Activated CD8-positive, alpha-beta memory T cell treated with anti-CD3 and anti-CD28 coated beads, Interleukin-2, amount 10 ng/mL, durations not matched to agents 7 days and 5 days (primary cell): ENCODE measurements at places on chromosomes 1 and 21. TPM values are rescaled to one million over a fixed set of nuclear protein-coding genes. Genes with fewer than 3 reads are reported as not detected.
A peak's percentile ranks its signal among the peaks of the same experiment; 100 is the strongest.

DNA sequence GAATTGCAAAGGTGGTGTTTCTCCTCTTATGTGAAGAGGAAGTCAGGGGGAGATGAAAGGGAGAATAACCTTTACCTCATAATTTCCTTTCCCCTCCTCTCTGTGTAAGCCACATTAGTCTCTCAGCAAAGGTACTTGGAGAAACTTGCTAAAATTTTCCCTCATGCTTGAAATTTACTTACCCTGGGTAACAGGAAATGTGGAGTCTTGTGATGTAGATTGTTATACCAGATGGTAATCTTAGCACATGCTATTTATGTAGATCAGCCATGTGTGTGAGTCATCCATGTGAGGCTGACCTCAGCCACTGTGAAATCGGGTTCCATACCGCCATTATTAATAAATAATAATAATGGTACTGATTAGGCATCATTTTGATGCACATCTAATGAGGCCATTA is 128.4 kb downstream of the TGFB2 start:
- H3K27me3 ChIP-seq = peaks cover 9% of the 10 kb centered on the region
- no peak overlapping the region for H3K27ac ChIP-seq
- no peaks in the 10 kb centered on the region for H3K36me3 ChIP-seq
- no peak for DNase-seq
- H3K4me3 ChIP-seq = no peak overlapping the region

SH2D2A gene
- 157 TPM for total RNA-seq

DNA sequence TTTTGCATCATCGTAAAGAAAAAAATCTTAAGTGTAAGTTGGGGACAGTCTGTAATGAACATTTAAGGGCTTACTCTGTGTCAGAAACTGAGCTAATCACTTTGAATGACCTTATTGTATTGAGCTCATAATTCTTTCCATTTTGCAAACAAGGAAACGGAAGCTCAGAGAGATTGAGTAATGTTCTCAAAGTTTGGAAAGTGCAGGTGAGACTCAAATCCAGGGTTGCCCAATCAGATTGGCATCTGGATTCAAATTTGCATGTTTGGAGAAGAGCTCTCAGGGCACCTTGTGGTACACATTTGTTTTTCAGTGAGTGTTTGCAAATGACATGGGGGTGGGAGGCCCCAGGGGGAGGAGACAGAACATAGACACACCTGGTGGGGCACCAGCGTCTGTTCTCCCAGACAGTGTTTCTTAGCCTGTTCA is 8.0 kb downstream of the ALPL start:
- H3K27me3 ChIP-seq = peaks cover 13% of the 10 kb centered on the region
- no peaks in the 10 kb centered on the region for H3K36me3 ChIP-seq
- DNase-seq = no peak
- H3K4me1 ChIP-seq = peaks cover 3% of the 10 kb centered on the region

DNA sequence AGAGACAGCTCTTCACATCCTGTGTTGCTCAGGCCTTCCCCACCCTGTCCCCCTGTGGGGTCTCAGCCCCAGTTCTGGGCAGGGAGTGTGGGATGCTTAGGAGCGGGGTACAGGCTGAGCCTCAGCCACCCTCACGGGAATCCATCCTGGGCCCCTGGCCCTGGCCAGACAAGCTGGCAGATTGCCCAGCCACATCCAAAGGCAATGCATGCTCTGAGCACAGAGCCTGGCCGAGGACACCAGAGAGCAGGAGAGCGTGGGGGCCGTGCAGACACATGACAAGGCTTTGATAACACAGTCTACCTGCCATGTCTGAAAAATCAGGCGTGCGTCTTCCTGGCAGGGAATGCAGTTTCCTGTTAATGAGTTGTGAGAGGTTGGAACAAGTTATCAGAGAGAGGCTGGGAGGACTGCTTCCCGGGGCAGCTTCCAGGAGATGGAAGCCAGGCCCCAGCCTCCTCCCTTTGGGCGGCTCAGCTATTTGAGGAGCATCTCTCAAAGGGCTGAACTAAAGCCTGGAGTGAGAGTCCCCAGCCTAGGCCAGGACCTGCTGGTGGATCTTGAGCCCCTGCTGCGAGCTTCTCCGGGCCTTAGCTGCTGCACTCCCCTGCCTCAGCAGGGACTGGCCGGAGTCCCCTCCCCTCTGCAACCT is 72.2 kb upstream of the SELENON start:
- DNase-seq = no peak
- H3K36me3 ChIP-seq = peaks cover 1% of the 10 kb centered on the region
- peaks cover 91% of the 10 kb centered on the region for H3K27me3 ChIP-seq
- H3K4me3 ChIP-seq = no peak overlapping the region
- peaks cover 20% of the 10 kb centered on the region for H3K4me1 ChIP-seq

DNA sequence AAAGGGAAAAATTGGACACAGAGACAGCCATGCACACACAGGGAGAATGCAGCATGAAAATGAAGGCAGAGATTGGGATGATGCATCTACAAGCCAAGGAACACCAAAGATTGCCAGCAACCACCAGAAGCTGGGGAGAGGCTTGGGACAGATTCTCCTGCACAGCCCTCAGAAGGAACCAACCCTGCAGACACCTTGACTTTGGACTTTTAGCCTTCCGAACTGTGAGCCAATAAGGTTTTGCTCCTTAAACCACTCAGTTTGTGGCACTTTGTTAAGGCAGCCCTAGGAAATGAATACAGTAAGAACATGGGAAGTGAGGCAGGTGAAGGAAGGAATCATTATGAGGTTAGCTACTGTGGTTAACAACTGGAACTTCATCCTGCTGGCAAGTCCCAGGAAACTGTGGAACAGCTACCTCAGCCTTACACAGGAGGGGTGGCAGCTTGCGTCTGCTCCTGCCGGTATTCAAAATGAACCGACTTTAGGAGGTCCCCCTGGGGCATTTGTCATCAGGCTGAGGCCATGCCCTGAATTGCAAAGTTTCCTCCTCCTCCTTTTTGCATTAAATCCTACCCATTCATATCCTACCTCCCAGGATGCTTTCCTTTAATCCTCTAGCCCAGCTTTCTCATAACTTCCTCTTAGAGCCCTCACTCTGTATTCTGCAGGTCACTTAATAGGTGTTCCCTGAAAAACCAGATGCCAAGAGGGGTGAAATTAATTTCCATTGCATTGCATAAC is 15.4 kb downstream of the CD247 start:
- H3K27me3 ChIP-seq = no peaks in the 10 kb centered on the region
- H3K36me3 ChIP-seq = peaks cover 52% of the 10 kb centered on the region
- peak overlapping the region; percentile 83 for H3K27ac ChIP-seq

DNA sequence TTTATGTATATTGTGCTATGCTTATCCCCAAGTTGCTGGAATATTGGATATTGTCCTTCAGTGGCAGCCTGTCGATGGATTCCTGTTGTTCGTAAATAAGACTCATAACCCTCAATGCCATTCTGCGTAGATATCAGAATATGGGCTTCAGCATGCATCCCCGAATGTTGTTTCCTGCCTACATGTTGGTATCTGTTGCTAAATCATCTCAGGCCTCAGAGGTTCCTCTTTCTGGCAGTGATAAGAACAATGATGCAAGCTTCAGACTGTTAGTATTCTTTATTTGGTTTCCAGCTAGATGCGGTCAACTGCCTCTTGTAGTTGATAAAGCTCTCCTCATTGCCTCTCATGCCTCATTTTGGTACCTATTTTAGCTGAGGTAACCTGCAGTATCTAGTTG is 2082.6 kb downstream of the MRPL39 start:
- no peaks in the 10 kb centered on the region for H3K27me3 ChIP-seq
- H3K4me1 ChIP-seq = no peaks in the 10 kb centered on the region
- no peaks in the 10 kb centered on the region for H3K36me3 ChIP-seq

DNA sequence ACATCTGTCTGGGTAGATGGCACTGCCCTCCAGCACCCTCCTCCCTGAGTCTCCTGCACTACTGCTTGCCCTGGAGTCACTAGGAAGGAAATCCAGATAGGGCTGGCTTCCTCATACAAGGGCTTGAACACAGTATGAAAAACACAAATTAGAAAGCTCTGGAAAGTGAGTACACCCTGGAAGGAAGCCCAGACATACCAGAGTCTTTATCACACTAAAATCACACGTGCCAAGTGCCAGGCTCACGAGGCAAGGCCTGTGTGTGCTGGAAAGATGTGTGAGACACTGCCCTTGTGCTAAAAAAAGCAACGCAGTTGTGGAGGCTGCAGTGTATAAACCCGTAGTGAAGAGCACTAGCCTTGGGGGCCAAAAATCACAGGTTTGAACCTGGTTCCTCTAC is 28.3 kb upstream of the S100A7 start:
- no peak overlapping the region for H3K4me3 ChIP-seq
- H3K4me1 ChIP-seq = no peaks in the 10 kb centered on the region
- no peak for DNase-seq
- no peak overlapping the region for H3K27ac ChIP-seq
- no peaks in the 10 kb centered on the region for H3K36me3 ChIP-seq

KCND3 gene
- total RNA-seq = not detected

GRCh38 chr1:153946622-153947241 is at the start of gene DENND4B:
Gene DENND4B, minus strand, starts transcription at chr1:153946718. Its CDS starts 2,344 bp downstream, at chr1:153944374.
- peak within 1 kb of the TSS; percentile 98 for H3K27ac ChIP-seq
- peaks cover 27% of the 10 kb centered on the region for H3K4me1 ChIP-seq
- peaks cover 35% of the 10 kb centered on the region for H3K36me3 ChIP-seq
- DNase-seq = peak; percentile 83

DNA sequence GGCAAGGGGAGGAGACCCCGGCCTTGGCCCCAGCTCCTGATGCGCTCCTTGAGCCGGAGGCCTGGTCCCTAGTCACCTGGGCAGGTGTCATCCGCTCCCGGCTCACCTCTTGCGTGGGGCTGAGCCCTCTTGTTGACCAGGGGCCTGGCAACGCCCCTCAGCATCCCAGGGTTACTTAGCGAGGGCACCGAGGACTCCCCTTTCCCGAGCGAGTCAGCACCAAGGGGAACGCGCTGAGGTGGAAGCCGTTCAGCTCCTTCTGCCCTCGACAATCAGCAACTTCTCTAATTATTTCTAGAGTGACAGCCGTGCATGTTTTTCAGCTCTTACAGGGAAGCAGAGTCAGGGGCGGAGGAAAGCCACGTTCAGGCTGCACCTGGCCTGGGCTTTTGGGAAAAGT is 522 bp downstream of the SLC45A1 start:
- H3K27ac ChIP-seq = no peak overlapping the region
- no peak for DNase-seq
- H3K27me3 ChIP-seq = peaks cover 47% of the 10 kb centered on the region
- no peaks in the 10 kb centered on the region for H3K36me3 ChIP-seq
- H3K4me1 ChIP-seq = peaks cover 13% of the 10 kb centered on the region

MAP10 gene
- total RNA-seq = 2.5 TPM

- H3K27me3 ChIP-seq = no peaks in the 10 kb centered on the region
- H3K27ac ChIP-seq = no peak overlapping the region
- no peaks in the 10 kb centered on the region for H3K36me3 ChIP-seq
Observed at GRCh38 chr1:234906654-234907053, 222.0 kb downstream of the TOMM20 start.

FAM43B gene
- total RNA-seq = not detected

GRCh38 chr1:227844320-227845146 is 29.1 kb downstream of the PRSS38 start:
- H3K36me3 ChIP-seq = no peaks in the 10 kb centered on the region
- H3K27me3 ChIP-seq = peaks cover 6% of the 10 kb centered on the region
- no peak for DNase-seq
- H3K4me3 ChIP-seq = no peak overlapping the region
- peak overlapping the region; percentile 54 for H3K27ac ChIP-seq

DNA sequence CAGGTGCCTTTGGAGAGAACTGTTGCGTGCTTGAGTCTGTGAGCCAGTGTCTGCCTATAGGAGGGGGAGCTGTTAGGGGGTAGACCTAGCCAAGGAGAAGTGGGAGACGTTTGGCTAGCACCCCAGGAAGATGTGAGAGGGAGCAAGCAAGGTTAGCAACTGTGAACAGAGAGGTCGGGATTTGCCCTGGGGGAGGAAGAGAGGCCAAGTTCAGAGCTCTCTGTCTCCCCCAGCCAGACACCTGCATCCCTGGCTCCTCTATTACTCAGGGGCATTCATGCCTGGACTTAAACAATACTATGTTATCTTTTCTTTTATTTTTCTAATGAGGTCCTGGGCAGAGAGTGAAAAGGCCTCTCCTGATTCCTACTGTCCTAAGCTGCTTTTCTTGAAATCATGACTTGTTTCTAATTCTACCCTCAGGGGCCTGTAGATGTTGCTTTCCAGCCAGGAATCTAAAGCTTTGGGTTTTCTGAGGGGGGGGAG is 2.4 kb downstream of the BTG2 start:
- peaks cover 52% of the 10 kb centered on the region for H3K36me3 ChIP-seq
- peaks cover 58% of the 10 kb centered on the region for H3K4me1 ChIP-seq
- H3K27ac ChIP-seq = peak overlapping the region; percentile 92
- DNase-seq = no peak
- H3K4me3 ChIP-seq = peak overlapping the region; percentile 95

MX2 gene
- total RNA-seq = 65.1 TPM

- no peaks in the 10 kb centered on the region for H3K36me3 ChIP-seq
- peaks cover 8% of the 10 kb centered on the region for H3K27me3 ChIP-seq
- H3K4me3 ChIP-seq = no peak overlapping the region
- H3K27ac ChIP-seq = no peak overlapping the region
- no peaks in the 10 kb centered on the region for H3K4me1 ChIP-seq
Observed at GRCh38 chr1:107047602-107048001, 8.9 kb upstream of the PRMT6 start.

FCRL1 gene
- total RNA-seq = not detected

- H3K27ac ChIP-seq = no peak overlapping the region
- no peaks in the 10 kb centered on the region for H3K36me3 ChIP-seq
- no peaks in the 10 kb centered on the region for H3K4me1 ChIP-seq
- no peak for DNase-seq
Observed at GRCh38 chr1:34743775-34744174, 11.1 kb upstream of the GJB5 start.

- peak; percentile 46 for DNase-seq
- peaks cover 26% of the 10 kb centered on the region for H3K4me1 ChIP-seq
- no peak overlapping the region for H3K4me3 ChIP-seq
- H3K36me3 ChIP-seq = no peaks in the 10 kb centered on the region
- H3K27me3 ChIP-seq = peaks cover 31% of the 10 kb centered on the region
- H3K27ac ChIP-seq = no peak overlapping the region
Observed at GRCh38 chr1:205493241-205494085, 11.0 kb upstream of the CDK18 start.

GRCh38 chr1:182977480-182977879 is 24.5 kb upstream of the SHCBP1L start:
- H3K36me3 ChIP-seq = no peaks in the 10 kb centered on the region
- H3K27ac ChIP-seq = no peak overlapping the region
- no peak overlapping the region for H3K4me3 ChIP-seq
- H3K4me1 ChIP-seq = no peaks in the 10 kb centered on the region

DNA sequence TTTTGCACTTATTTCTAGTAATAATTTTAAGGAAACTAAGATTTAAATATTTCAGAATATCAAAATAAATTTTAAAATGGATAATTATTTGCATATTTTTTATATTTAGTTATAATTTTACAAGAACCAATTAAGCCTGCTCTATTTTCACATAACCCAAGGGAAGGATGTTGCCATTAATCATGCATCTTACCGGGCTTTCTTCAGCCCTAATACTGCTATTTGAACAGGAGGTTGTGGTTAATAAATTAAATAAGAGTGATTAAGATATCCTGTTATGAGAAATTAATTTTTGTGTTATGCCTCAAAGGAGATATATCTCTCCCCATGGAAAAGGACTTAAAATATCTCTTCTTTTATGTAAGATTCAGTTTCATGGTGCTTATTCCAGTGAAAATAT is 1415.8 kb upstream of the B3GALT2 start:
- no peak overlapping the region for H3K4me3 ChIP-seq
- H3K4me1 ChIP-seq = no peaks in the 10 kb centered on the region
- H3K36me3 ChIP-seq = no peaks in the 10 kb centered on the region
- no peaks in the 10 kb centered on the region for H3K27me3 ChIP-seq

TCHHL1 gene
- total RNA-seq = not detected
